Uterus (tissue), 4 donors: ENCODE measurements at places on chromosomes 6 and 20. TPM values are rescaled to one million over a fixed set of nuclear protein-coding genes. Genes with fewer than 3 reads are reported as not detected.

The SIRPD gene
- not detected for total RNA-seq

The PAK5 gene
- not detected for total RNA-seq

- no peak for DNase-seq
- H3K27me3 ChIP-seq, result no peaks in the 10 kb centered on the region
- H3K4me1 ChIP-seq, result no peaks in the 10 kb centered on the region
- H3K36me3 ChIP-seq, result no peaks in the 10 kb centered on the region
- H3K27ac ChIP-seq, result no peak overlapping the region
Measured at GRCh38 chr6:54357141-54357540, 48.9 kb downstream of the TINAG start.

DNA sequence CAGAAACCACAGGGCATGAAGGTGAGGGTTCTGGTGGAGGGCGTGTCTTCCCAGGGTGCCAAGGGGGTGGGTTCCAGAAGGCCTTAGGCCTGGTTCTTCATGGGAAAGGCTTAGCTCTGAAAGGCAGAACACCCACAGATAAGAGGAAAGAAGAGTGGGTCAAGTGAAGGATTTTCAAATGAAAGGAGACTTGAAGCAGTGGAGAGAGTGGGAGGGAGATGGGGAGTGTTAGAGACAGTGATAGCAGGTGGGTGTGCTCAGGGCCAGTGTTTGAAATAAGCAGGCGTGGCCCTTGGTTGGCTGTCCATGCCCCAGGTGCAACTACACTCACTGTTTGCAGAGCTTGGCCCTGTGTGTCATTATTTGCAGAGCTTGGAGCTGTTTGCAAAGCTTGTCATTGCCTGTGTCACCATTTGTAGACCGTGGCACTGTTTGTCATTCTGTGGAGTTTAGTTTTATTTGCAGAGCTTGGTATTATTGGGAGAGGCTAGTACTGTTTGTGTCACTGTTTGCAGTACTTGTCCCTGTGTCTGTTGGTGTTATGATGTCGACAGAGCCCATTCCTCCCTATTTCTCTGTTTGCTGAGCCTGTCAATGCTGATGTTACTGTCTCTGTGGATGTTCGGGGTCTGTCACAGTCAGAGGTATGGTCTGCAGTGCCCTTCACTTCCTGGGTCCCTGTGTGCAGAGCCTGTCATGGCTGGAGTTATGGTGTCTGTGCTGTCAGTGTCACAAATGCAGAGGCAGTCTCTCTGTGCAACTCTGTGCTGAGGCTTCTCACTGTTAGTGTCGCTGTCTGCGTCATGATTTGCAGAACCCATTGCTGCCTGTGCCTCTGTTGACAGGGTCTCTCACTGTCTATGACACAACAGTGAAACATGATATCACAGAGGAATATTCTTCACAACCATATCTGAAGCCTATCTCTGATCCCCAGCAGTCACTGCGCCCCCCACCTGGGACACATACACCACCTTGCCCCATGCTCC is 127.7 kb upstream of the LRFN2 start:
- H3K36me3 ChIP-seq, result no peaks in the 10 kb centered on the region
- no peaks in the 10 kb centered on the region for H3K27me3 ChIP-seq
- no peak overlapping the region for H3K27ac ChIP-seq
- no peak overlapping the region for H3K4me3 ChIP-seq
- no peaks in the 10 kb centered on the region for H3K4me1 ChIP-seq
- DNase-seq, result no peak
